ENCODE measurements at places on chromosomes 2 and 18. TPM values are rescaled to one million over a fixed set of nuclear protein-coding genes. Genes with fewer than 3 reads are reported as not detected.

DNA sequence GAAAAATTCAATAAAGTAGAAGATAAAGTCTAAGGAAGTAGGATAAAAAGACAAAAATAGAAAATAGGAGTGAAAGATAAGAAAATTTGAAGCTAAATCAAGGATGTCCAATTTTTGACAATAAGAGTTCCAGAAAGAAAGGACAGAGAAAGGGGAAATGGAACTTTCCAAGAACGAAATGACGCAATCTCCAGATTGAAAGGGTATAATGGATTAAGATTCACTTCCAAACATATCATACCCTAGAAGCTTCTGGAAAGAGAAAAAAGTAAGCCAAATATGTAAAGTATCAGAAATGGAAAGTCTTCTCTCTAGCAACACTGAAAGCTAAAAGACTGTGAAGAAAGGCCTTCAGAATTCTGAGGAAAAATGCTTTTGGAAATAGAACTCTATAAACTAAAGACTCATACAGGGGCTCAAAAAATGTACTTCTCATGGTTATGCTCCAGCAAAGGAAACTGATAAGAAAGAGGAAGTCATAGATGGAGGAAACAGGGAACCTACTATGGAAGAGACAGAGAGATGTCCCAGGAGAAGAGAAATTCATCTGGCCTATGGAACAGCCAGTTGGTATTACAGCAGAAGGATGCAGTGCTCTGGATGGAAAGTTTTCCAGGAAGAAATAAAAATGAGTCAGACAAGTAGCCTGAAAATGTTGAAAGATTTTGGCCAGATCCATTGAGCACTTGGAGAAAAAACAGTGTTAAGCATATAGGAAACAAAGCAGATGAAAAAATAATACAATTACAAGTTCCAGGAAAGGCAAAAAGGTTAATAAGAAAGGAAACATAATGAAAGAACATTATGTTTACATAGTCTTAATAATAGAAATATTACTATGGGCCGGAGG, 20.1 kb downstream of the CASP8 start:
- no peak for DNase-seq

GNLY gene
- not detected for total RNA-seq

SERPINB3 gene
- total RNA-seq = 0.17 TPM

TGFA gene
- 3.7 TPM for total RNA-seq

SIX2 gene
- total RNA-seq = 1.0 TPM

NOSTRIN gene
- not detected for total RNA-seq

OXER1 gene
- 1.3 TPM for total RNA-seq

DNA sequence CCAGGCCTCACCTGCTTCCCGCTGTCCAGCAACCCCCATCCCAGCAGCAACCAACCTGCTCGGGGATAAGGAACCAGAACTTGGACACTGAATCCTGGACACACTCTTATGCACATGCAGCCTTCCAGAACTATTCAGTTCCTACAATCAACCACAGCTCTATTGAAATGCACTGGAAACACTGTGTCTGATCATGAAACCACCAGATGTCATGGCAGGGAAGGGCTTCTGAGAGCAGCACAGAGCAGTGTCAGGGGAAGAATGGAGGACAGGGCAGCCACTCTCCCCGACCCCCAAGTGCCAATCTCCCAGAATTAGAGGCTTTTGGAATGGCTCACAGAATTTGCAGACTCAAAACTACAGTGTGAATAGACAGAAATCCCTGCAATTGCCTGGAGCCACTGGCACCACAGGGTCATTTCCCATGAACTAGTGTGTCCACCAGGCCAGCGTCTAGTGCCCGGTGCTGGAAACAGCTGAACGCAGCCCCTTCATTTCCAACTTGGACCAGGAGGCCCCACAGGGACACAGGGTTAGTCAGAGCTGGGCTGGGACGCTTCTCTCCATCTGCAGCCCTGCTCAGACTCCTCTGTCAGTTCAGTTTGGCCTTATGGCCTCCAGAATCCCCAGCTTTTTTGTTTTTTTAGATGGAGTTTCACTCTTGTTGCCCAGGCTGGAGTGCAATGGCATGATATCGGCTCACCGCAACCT, 25.5 kb downstream of the MRPL35 start:
- DNase-seq = no peak

GRCh38 chr18:49742316-49743116, 70.8 kb downstream of the ACAA2 start:
- no peak for DNase-seq

- DNase-seq = no peak
Measured at GRCh38 chr2:47089083-47089464, 66.0 kb downstream of the STPG4 start.

IL36B gene
- not detected for total RNA-seq

GRCh38 chr2:161088658-161089350, 71.4 kb upstream of the TANK start:
- no peak for DNase-seq

- DNase-seq = no peak
Measured at GRCh38 chr18:42141439-42141838, 186.4 kb downstream of the PIK3C3 start.

ANO7 gene
- total RNA-seq = 6.9 TPM

GRCh38 chr2:136357007-136357380, 239.0 kb upstream of the CXCR4 start:
- DNase-seq = no peak

CHRND gene
- total RNA-seq = not detected

SERPINB4 gene
- 0.96 TPM for total RNA-seq

- no peak for DNase-seq
Measured at GRCh38 chr2:240794178-240794721, 25.8 kb downstream of the KIF1A start.

DNA sequence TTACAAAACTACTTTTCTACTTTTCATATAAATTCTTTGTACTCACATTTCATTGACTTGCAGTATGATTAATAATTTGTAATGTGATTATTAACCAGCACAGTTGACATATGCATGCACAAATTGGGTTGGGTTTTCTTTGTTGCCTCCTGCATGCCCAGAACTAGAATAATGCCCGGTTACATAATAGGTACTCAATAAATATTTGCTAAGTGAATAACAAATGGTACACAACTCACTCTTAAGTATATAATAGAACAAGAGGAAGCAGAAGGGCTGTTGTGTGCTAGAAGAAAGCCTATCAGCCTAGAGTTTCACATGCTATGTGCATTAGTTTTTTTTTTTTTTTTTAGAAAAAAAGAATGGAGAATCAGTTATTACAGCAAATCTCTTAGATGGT, 9.3 kb downstream of the RDH14 start:
- DNase-seq = no peak

- no peak for DNase-seq
Measured at GRCh38 chr2:239274391-239275043, 126.3 kb downstream of the HDAC4 start.

DNA sequence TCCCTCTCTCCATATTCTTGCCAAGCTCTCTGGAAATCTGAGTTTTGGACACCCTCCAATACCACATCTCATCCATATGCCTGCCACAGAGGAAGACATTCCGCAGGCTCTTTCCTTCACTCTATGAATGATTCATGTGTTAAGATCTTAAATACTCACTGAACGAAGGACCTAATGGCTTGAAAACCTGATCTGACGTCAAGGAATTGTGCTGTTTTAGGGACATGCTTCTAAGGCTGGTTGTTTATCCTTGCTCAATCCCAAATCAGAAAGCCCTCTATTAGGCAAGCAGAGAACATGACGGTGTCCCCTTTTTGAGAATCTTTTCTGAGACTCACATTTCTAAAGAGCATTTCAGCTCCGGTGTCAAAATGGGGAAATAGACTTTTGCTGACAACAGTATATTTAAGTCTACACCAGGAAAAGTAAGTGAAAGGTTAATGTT, 83.7 kb upstream of the GALNT5 start:
- DNase-seq = no peak

DNA sequence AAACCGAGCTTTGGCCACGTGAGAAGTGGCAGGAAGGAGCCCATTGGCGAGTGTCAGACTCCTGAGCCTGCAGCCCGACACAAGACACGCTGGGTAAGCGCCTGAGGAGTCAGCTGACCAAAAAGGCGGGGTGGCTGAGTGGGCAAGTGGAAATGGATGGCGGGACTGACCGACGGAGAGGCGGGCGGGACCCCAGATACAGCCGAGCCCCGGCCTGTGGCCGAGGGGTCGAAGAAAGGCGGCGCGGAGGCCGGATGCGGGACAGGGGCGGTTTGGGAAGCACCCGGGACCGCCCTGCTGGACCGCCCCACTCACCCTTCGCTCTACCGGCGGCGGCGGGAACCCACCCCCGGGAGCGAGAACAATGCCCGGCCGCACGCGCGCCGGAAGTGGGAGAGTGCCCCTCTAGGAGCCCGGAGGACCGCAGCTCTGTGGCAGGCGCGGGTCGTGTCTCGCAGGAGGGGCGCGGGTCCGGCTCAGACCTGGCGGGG, 22.8 kb downstream of the ZSCAN30 start:
- DNase-seq = no peak

DNA sequence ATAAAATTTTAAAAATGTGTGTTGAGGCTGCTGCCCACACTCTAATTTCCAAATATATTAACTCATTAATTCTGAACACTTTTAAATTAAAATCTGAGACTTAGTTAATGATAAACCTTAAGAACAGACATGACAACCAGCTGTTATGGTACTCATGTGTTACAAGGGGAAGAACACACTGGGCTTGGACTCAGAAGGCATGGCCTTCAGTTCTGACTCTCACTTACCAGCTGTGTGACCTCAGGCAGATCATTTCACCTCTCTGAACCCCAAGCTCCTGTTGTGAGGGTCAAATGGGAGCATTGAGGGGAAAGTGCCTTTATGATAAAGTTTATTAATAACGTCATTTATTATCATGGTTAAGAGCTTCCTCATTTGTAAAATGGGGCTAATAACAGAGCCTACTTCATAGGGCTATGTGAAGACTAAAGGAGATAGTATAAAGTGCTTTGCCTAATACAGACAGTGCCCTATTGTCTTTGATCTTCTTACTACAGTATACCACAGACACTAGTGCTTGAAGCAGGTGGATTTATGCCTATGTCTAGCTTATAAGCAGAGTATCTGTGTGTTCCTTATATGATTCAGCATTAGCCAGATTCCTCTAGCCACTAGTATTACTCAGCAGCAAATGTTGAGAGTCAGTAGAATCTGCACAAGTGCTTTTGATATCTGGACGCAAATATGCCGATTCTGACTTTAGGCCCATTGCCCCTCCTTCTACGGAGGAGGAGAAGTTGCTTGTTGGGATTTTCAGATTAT, 99.6 kb downstream of the SGPP2 start:
- no peak for DNase-seq

CACNB4 gene
- 4.1 TPM for total RNA-seq

GALR1 gene
- 1.6 TPM for total RNA-seq

- no peak for DNase-seq
Measured at GRCh38 chr2:219461047-219461514, 26.4 kb downstream of the SPEG start.

SERPINB8 gene
- 1.2 TPM for total RNA-seq

GRCh38 chr2:179604598-179604997, 256.8 kb downstream of the ZNF385B start:
- DNase-seq = no peak

DNA sequence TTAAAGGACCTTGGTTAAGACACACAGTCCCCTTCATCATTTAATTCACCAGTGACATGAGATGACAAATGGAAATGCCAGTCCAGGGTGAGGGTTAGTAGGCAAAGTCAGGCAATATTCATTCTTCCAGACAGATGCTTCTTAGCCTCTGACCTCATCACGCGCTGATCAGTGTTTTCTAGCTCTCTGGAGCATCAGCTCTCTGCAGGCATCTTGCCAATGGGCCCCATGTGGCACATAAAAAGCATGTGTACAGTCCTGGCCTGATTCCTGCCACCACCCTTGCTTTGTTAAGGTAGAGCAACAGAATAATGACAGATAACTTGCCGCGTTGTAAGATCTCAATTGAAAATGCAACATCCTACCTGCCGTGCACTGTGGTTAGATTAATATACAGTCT, 20.3 kb upstream of the NPAS2 start:
- no peak for DNase-seq

CFAP65 gene
- total RNA-seq = 0.13 TPM

DNA sequence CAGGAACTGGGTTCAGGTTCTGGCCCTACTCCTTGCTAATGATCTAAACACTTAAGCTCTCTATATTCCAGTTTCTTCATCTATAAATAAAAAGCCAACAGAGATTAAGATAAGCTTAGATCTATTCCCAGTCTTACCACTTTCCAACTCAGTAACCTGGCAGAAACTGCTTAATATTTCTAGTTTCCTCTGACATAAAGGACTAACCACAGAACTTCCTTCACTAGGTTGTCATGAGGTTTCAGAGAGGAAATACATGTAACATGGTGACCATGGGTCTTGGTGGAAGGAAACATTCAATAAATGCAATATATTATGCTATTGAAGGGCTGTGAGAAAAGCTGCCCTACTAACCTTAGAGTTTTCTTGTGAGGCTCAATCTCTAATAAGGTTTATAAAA, 114.4 kb upstream of the PDE1A start:
- DNase-seq = no peak

DNA sequence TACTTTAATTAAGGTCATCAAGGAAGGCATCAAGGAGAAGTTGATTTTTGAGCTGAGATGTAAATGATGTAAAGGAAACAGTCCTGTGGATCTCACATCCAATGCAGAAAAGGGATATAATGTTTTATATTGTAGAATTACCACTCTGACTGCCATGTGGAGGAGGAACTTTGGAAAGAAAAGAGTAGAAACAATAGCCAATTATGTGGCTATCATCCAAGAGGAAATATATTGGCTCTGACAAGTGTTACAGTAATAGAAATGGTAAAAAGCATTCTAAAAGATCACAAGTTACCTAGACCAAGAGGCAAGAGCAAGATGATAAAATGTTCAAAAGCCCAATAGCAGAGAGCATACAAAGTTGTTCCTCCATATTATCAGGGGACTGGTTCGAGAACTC, 26.8 kb downstream of the BARD1 start:
- DNase-seq = no peak

- DNase-seq = no peak
Measured at GRCh38 chr18:10006311-10006893, 92.6 kb downstream of the VAPA start.

GRCh38 chr2:43764086-43764705, 9.6 kb upstream of the DYNC2LI1 start:
- DNase-seq = no peak

- DNase-seq = no peak
Measured at GRCh38 chr2:233088972-233089345, 28.8 kb downstream of the INPP5D start.

Measured in H1 (cell line).